NCI-H510A treated with DMSO at 0.1 percent for 48 hours (cell line): ENCODE measurements at places on chromosomes 13 and 19.

DNA sequence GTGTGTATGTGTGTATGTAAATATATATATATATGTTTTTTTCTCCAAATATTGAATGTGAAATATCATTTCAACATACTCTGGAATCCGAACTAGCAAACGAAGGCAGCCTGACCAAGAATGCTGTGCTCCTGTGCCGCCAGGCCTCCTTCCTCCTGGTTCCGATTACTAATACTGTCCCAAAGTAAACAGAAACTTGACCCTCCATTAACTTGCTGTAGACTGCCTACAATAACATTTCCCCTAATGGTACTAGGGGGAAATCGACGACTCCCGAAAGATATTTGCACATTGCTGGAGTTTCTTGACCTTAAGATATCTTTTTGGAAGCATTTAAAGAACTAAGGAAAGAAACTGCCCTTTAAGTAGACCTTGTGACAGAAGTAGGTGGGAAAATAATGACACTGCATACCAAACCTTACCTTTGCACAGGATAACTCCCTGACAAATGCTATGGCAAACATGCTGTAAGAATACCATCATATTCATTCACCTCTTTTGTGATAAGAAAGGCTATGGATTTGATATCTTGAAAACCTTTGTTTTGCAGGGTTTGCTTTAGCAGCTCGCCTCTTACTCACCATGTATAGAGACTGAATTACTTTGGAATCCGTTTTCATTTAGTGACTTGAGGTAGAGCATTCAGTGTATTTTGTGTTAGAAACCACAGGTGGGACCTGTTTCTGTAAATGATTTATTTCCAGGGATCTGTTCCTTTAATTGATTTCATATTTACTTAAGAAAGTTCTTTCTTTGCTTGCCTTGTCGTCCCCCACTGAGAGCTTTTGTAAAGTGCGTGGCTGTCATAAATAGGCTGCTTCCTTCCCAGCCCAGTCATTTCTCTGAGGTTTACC lies 80.1 kb downstream of the KLF5 start:
- DNase-seq, result peak; percentile 41

DNA sequence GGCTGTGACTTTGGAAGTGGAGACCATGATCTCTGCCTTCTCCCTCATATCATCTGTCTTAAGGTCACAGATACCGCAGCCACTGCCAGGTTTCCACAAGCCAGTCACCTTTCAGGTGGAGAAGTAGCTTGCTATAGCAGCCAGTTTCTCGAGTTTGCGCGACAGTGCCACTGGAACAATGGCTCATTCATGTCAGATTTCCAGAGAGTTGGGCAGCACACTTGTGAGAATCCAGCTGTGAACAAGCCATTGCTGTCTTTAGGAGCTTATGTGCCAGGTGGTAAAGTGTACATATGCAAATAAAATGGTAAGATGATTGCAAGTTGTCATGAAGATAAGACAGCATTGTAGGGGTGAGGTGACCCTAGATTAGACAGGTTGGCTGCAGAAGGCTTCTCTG lies 22.3 kb downstream of the GARRE1 start:
- peak; percentile 82 for DNase-seq

GRCh38 chr19:3125900-3126524 lies 9.8 kb upstream of the GNA15 start:
- DNase-seq, result no peak

GRCh38 chr19:2978772-2979171 lies 1.4 kb downstream of the TLE6 start:
- no peak for DNase-seq

DNA sequence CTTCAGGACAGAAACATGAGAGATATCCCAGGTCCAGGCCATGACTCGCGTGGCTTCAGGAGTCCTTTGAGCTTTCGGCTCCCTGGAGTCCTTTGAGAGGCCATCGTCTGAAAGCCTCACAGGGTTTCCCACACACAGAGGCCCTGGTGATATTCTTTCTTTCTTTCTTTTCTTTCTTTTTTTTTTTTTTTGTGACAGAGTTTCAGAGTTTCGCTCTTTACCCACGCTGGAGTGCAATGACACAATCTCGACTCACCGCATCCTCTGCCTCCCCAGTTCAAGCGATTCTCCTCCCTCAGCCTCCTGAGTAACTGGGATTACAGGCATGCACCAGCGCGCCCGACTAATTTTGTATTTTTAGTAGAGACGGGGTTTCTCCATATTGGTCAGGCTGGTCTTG lies 5.5 kb downstream of the SIN3B start:
- no peak for DNase-seq

- DNase-seq, result no peak
Measured at GRCh38 chr13:62084728-62085127, 669.1 kb upstream of the PCDH20 start.

DNA sequence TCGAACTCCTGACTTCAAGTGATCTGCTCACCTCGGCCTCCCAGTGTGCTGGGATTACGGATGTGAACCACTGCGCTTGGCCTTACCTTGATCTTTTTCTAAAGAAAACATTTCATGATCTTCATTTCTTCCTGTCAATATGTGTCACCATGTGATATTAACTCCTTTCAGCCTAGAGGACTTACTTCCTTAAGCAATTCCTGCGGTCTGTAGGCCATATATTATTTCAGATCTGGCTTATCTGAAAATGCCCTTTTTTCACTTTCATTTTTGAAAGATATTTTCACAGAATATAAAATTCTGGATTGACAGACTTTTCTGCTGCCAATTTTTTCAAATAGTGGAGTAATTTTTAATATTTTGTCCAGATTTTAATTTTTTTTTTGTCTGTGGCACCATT lies 2.0 kb upstream of the GPR32 start:
- DNase-seq, result no peak

GRCh38 chr13:46267166-46267565 lies 55.4 kb downstream of the LRRC63 start:
- DNase-seq, result no peak

DNA sequence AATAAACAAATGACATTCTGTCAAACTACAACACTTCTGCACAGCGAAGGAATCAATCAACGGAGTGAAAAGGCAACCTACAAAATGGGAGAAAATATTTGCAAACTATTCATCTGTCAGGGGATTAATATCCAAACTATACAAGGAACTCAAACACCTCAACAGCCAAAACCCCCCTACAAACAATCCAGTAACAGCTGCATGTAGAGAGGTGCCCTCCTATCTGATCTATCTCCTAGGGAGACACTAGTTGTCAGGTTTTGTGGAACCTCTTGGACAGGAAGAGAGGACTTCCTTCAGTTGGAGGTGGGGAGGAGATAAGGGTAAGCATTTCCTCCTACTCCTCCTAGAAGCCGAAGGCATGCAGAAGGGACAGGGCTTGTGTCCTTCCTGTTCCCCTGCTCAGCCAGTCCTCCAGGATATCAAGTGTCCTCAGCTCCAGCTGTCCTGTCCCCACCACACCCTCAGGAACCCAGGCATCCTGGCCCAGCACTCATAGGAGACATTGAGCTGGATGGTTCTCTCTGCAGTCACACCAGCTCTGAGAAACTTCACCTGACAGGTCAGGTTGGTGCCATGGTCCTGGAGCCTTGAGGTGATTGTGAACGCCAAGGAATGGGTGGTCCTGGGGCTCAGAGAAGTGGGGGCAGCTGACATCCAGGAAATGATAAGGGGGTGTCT lies 9.8 kb upstream of the SIGLEC8 start:
- DNase-seq, result no peak

- no peak for DNase-seq
Measured at GRCh38 chr19:46544651-46545050, 49.0 kb upstream of the PNMA8B start.

DNA sequence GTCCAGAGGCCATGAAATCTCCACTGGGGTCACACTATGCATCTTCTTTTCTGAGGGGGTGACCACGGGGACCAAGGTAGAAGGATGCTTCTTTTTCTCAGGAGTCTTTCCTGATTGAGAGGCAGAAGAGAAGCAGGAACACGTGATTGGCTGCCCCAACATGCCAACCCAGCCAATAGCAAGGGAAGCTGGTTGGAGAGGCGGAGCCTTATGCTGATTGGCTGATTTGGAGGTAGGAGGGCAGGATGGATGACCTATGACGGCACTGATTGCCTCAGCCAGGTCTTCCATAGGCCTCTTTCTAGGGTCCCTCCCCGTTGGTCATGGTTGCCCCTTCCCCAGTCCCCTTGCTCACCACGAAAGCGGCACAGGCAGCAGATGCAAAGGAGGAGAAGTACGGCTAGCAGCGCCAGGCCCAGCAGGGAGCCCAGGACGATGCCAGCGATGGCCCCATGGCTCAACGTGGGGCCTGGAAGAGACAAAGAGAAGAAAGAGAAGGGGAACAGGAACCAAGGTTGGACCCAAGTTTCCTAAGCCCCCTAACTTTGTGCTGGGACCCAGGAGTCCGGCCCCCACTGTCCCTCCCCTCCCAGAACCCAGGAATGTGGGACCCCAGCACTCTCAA lies 8.0 kb downstream of the VSIG10L start:
- DNase-seq, result no peak

DNA sequence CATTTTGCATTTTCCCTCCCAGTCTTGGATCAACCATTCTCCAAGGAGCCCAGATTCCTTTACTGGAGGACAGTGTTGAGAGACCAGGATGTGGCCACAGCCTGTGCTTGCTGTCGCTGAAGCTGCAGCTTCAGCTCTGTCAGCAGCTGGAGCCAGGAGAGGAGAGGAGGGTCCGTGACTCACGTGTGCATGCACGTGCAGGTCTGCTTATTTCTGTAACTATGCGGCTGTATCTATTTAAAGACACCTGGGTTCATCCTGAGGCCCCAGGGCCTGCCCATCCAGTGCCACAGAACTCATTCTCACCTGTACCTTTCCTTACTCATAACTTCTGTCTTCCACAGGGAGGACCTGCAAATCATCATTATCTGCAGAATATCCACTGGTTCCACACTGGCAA lies 8.2 kb upstream of the LAMP1 start:
- DNase-seq, result no peak

DNA sequence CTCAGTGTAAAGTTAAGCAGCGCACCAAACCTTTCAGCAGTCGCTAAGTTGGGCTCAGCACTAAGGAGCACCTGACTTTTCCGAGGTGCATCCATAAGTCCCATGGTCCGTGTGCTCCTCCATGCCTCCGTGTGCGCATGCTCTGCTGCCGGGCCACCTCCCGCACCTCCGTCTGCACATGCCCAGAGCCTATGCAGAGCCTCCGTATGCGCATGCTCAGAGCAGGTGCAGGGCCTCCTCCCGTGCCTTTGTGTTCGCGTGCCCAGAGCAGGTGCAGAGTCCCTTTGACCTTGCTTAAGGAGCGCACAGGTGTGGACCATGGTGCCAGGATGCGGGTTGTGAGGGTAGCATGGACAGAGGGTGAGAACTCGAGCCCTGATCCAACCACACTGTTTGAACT lies 46.0 kb downstream of the ATP11A start:
- peak; percentile 37 for DNase-seq

DNA sequence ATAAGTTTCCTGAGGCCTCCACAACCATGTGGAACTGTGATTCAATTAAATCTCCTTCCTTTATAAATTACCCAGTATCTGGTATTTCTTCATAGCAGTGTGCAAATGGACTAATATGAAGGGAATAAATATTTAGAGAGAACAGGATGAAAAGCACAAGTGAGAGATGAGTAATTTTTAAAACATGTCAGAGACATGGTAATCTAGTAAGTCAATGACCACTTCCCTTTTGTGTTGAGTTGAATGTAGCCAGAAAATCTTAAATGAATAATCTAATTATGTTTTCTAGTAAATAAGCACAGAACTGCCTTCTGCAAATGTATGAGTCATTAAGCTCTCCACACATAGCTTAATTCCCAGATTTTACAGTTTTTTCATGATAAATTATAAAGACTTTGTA lies 524.1 kb upstream of the SLITRK5 start:
- no peak for DNase-seq

- no peak for DNase-seq
Measured at GRCh38 chr13:113431171-113431570, 22.1 kb downstream of the ADPRHL1 start.

- no peak for DNase-seq
Measured at GRCh38 chr19:33798681-33799111, 2.0 kb downstream of the KCTD15 start.

- DNase-seq, result peak; percentile 82
Measured at GRCh38 chr19:13154911-13155471, 4.8 kb downstream of the IER2 start.

GRCh38 chr19:4304538-4305256 lies at the start of gene FSD1:
Gene FSD1, plus strand, starts transcription at chr19:4304598. Its CDS starts 149 bp downstream, at chr19:4304747.
- peak; percentile 83 for DNase-seq

DNA sequence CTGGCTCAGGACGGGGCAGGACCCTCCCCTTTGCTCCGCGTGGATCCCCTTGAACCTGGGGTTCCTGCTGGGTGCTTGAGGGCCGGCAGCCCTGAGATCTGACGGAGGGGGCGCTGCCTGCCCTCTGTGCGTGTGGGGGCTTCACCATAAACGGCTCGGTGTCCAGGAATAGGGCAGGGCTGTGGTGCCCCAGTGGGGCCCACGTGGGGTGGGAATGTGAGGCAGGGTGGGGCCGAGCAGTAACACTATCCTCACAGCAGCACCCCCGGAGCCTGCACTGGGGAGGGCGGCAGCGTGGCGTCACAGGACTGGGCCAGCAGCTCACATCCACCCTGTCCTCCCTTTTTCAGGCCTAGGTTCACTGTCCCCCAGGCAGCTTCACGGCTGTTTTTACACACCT lies 38.0 kb downstream of the GAS6 start:
- no peak for DNase-seq

DNA sequence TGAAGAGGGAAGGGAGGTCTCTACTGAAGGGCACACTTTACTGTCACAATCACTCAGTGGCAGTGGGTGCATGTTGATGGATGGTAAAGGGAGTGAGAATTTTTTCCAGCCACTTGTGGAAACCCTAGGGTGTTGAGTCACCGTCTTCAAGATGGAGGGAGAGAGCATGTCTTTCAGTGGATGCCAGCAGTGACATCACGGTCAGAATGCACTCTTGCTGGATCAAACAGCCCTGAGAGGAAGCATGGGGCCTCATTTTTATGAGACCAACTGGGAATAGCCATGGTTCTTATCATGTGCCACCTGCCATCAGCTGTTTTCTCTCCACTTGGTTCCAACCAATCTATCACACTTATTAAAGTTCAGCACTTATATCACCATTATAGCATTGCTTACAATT lies 182.5 kb downstream of the KCNRG start:
- DNase-seq, result no peak

DNA sequence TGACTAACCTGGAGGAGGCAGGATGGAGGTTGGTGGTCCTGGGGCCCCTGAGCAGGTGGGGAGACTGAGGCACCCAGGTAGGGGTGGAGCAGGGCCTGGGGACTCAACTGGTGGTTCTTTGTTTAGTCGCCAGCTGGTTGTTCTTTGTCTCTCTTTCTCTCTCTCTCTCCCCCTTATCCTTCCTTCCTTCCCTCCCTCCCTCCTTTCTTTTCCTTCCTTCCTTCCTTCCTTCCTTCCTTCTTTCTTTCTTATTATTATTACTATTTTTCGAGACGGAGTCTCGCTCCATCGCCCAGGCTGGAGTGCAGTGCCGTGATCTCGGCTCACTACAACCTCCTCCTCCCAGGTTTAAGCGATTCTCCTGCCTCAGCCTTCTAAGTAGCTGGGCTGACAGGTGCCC lies 6.6 kb upstream of the NRTN start:
- DNase-seq, result no peak

GRCh38 chr19:3117716-3118115 lies 18.1 kb upstream of the GNA15 start:
- no peak for DNase-seq
